ENCODE measurements at places on chromosomes 4 and X. TPM values are rescaled to one million over a fixed set of nuclear protein-coding genes. Genes with fewer than 3 reads are reported as not detected.

DNA sequence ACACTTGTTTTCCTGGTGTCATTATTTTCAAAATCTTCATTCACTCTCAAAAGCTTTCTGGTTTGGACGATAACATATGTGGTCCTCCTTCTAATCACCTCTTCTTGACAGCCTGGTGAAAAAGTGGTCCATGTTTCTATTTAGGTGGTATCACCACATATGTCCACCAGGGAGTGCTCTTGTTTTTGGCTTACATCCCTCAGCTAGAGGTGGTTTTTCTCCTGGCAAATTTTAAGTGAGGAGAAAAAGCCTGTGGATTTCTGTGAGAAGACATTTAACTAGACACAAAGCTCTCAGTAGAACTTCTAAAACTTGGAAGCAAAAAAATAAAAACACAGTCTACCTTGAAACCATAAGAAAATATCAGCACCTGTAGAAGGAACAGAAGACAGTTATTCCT lies 58.0 kb upstream of the FRMPD4 start:
- no peaks in the 10 kb centered on the region for H3K27me3 ChIP-seq
- no peak for DNase-seq
- no peaks in the 10 kb centered on the region for H3K36me3 ChIP-seq

DNA sequence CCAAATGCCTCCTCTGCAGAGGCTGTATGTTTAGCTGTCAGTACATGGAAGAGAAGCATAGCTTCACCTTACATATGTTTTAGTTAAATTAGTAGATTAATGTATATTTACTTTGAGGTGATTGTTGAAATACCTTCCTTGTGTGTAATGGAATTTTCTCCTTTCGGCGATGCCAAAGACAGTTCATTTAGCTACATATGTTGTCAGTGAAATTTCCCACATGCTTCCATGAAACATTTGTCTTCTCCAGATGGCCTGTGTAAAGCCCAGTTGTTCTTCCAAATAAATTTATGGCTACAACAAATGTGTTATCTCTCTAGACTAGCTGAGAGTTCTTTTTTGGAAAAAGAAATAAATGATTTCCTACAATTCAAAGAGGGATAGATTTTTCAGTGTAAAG lies 95.2 kb downstream of the GPAT3 start:
- no peaks in the 10 kb centered on the region for H3K36me3 ChIP-seq
- no peak overlapping the region for H3K4me3 ChIP-seq
- peaks cover 13% of the 10 kb centered on the region for H3K4me1 ChIP-seq
- no peak for DNase-seq

GRCh38 chrX:150773634-150774033 lies 80.4 kb downstream of the MTMR1 start:
- H3K27me3 ChIP-seq = no peaks in the 10 kb centered on the region
- H3K27ac ChIP-seq = no peak overlapping the region
- no peak for DNase-seq
- H3K4me1 ChIP-seq = no peaks in the 10 kb centered on the region

DNA sequence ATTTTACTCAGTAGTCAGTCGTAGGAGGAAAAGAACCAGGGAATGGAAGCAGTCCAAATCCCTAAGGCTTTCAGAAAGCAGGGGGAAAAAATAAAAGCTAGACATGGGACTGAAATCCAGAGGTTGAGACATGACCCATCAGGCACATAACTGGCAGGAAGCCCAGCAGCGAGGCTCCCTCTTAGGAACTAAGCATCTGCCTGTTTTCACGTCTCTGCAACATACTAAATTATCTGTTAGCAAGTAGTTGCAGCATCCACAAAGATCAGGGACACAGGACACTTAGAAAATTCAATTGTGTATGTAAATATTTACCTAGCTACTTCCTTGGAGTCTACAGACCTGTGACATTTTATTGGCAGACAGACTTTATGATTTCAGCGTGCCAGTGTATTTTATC lies 118.0 kb upstream of the EDNRA start:
- H3K36me3 ChIP-seq = no peaks in the 10 kb centered on the region
- H3K27me3 ChIP-seq = no peaks in the 10 kb centered on the region
- peaks cover 34% of the 10 kb centered on the region for H3K4me1 ChIP-seq
- no peak overlapping the region for H3K4me3 ChIP-seq
- DNase-seq = peak; percentile 61

DNA sequence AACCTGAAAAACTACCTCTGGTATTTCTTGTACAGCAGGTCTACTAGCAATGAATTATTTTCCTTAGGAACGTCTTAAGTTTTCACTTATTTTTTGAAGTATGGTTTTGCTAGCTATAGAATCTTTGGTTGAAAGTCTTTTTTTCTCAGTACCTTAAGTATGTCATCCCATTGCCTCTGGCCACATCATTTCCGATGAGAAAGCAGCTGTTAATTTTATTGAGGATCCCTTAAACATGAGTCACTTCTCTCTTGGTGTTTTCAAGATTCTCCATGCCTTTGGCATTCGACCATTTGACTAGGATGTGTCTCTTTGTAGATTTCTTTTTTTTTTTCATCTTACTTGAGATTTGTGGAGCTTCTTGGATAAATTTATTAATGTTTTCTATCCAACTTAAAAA lies 803.8 kb upstream of the AMOT start:
- no peaks in the 10 kb centered on the region for H3K36me3 ChIP-seq
- no peak overlapping the region for H3K27ac ChIP-seq
- no peak for DNase-seq
- no peaks in the 10 kb centered on the region for H3K27me3 ChIP-seq
- H3K4me1 ChIP-seq = no peaks in the 10 kb centered on the region
- no peak overlapping the region for H3K4me3 ChIP-seq

GRCh38 chr4:72858328-72858727 lies 211.2 kb downstream of the COX18 start:
- no peaks in the 10 kb centered on the region for H3K36me3 ChIP-seq
- no peak overlapping the region for H3K27ac ChIP-seq
- H3K4me3 ChIP-seq = no peak overlapping the region
- no peaks in the 10 kb centered on the region for H3K4me1 ChIP-seq

DNA sequence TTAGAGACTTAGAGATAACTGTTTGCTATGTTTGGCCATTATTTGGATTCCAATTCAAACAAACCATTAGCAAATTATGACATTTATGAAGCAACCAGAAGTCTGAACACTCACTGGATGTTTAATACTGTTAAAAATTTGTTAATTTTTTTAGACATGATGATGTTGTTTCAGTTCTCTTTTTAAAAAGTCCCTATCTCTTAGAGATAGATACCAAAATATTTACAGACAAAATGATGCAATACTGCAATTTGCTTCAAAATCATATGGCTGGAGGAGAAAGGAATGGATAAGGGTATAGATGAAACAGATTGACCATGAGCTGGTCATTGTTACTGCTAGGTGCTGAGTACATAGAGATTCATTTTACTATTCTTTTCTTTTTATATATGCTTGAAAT lies 534.6 kb downstream of the BCOR start:
- H3K27me3 ChIP-seq = no peaks in the 10 kb centered on the region
- DNase-seq = no peak
- no peaks in the 10 kb centered on the region for H3K36me3 ChIP-seq

GRCh38 chr4:78811034-78811433 lies 34.9 kb downstream of the BMP2K start:
- no peaks in the 10 kb centered on the region for H3K4me1 ChIP-seq
- DNase-seq = no peak
- H3K36me3 ChIP-seq = no peaks in the 10 kb centered on the region
- no peak overlapping the region for H3K4me3 ChIP-seq

CXCL10 gene
- total RNA-seq = 3.3 TPM

C4orf50 gene
- total RNA-seq = 0.09 TPM

Measured in lower lobe of right lung (tissue), 2 donors.